ENCODE measurements at places on chromosomes 3 and 15.

DNA sequence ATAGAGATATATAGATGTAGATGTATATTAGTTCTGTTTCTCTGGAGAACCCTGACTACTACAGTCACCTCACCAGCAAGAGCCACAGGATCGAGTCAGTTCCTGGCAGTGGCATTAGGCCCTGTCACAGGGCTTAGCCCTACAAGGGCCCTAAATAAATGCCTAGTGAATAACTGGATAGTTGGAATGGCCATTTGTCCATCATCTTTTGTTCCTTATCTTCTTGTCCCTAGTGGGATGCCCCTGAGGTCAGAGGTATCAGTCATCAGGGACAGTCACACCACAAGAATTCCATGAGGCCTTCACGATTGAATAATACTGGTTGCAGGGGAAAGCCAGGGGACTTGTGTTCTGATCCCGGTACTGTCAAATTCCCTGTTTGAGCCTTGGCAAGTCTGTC, 204.9 kb upstream of the PPP2R3A start:
- DNase-seq = no peak

DNA sequence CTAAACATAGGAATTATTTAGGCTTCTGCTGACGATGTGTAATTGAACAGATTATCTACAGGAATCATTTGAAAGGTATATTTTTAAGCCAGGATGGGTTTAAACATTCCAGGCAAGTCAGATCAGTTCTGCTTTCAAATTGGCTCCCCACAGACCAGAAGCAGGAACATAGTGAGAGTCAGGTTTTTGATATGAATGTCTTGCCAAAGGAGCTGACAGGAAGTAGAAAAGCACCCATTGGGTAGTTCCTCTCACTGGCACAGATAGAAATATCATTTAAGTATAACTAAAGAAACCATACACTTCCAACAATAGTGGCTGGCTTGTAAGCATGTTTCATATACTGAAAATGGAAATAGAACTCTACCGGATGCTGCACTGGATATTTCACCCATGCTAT, 95.2 kb downstream of the CLDN1 start:
- no peak for DNase-seq

DNA sequence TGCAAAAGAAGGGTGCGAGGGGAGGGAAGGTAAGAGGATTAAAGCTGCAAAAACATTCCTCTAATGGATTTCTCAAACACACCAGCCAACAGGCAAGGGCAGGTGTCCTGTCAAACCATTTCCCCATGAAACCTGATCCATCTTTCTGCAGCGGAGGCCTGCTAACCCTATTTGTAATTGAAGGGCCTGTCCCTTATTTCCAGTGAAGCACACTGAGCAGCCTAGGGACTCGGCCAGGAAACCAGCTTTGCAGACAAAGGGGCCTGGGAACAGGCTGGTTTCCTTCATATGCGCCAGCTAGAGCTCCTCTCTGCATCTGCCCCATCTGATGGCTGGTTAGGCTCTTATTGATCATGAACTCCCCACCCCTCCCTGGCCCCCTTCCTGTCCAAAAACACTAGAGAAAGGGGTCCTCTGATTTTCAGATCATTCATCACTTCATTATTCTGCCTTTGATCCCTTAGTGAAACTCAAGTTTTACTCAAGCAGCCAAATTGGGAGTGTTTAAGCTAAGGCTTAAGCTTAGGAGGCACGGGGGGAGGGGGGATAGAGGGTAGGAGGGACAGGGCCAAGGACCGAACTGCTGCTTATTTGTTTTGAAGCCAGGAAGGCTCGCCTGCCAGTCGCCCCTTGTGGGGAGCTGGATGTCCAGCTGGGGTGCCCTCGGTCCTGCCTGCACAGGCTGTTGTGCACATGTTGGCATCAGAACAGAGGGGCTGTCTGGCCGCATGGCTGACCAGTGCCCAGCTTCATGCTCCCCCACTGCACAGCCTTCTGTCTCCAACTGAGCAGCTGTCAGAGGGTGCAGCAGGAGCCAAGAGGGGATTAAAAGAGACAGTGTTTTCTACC, 53.1 kb downstream of the BOC start:
- no peak for DNase-seq

GRCh38 chr3:132448216-132448961, 31.1 kb downstream of the DNAJC13 start:
- DNase-seq = no peak

GRCh38 chr3:104906001-104906639, 460.6 kb upstream of the ALCAM start:
- DNase-seq = no peak

DNA sequence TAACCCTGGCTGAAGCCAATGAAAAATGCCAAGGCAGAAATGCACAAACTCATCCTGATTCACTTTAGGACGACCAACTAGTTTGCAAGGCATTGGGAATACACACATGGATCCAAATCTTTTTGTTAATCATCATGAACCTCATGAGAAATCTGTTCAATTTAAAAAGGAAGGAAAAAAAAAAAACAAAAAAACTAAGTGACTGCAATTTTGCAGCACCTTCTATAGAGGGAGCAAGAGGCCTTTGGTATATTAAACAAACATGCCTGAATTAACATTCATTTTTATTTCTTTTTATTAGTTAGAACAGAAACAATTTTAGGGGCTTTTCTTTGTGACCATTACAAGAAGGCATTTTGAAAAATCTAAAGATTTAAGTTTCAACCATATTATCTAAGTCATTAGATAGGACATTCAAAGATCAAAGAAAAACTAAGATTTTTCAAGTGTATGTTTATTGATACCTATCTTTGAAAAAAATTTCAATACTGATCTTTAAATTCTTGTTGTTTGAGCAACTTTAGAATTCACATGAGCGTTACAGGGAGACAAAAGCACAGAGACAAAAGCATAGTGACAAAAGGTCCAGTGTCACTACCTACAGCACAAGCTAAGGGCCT, 182.4 kb downstream of the CBLB start:
- no peak for DNase-seq

Measured in activated naive CD4-positive, alpha-beta T cell (primary cell).